ENCODE measurements at places on chromosomes 7 and 10. TPM values are rescaled to one million over a fixed set of nuclear protein-coding genes. Genes with fewer than 3 reads are reported as not detected.

KLHDC10 gene
- 25.9 TPM for total RNA-seq

DNA sequence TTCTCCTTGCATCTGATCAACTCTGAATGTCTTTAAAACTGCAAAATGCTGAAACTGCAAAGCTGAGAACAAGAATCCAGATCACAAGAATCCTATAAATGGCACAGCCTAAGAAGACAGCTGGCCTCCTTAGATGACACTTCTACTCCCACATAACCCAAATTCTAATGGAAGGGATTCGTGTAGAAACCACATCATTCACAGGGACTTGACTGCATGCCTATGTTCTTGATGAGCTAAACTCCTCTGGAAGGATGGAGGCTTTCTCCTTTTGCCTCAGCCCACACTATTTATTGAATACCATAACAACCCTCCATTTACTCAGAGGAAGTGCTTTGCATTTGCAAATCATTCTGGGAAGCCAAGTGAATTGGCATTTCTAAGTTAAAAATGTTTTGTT, 252.5 kb upstream of the VWC2 start:
- no peaks in the 10 kb centered on the region for H3K4me1 ChIP-seq
- DNase-seq: no peak
- H3K27me3 ChIP-seq: no peaks in the 10 kb centered on the region
- H3K4me3 ChIP-seq: no peak overlapping the region

- H3K4me1 ChIP-seq: peaks cover 44% of the 10 kb centered on the region
- H3K27me3 ChIP-seq: no peaks in the 10 kb centered on the region
- H3K36me3 ChIP-seq: peaks cover 9% of the 10 kb centered on the region
- DNase-seq: no peak
Measured at GRCh38 chr10:95221124-95221523, 27.1 kb downstream of the ACSM6 start.

GBX1 gene
- total RNA-seq: not detected

PHF14 gene
- 11.4 TPM for total RNA-seq

SPAG6 gene
- total RNA-seq: not detected

- H3K4me1 ChIP-seq: no peaks in the 10 kb centered on the region
- H3K36me3 ChIP-seq: no peaks in the 10 kb centered on the region
- peaks cover under 1% of the 10 kb centered on the region for H3K27me3 ChIP-seq
- H3K27ac ChIP-seq: no peak overlapping the region
- no peak overlapping the region for H3K4me3 ChIP-seq
Measured at GRCh38 chr10:99207340-99207739, 28.3 kb downstream of the HPSE2 start.

GRCh38 chr7:49327155-49327554, 402.8 kb downstream of the CDC14C start:
- H3K36me3 ChIP-seq: no peaks in the 10 kb centered on the region
- no peak overlapping the region for H3K4me3 ChIP-seq
- DNase-seq: no peak
- no peak overlapping the region for H3K27ac ChIP-seq
- H3K4me1 ChIP-seq: no peaks in the 10 kb centered on the region
- H3K27me3 ChIP-seq: no peaks in the 10 kb centered on the region

GRCh38 chr10:28920091-28920490, 242.8 kb downstream of the BAMBI start:
- H3K4me1 ChIP-seq: peaks cover 9% of the 10 kb centered on the region
- H3K4me3 ChIP-seq: no peak overlapping the region
- no peak for DNase-seq
- H3K36me3 ChIP-seq: no peaks in the 10 kb centered on the region
- H3K27me3 ChIP-seq: peaks cover 3% of the 10 kb centered on the region
- H3K27ac ChIP-seq: no peak overlapping the region

DNA sequence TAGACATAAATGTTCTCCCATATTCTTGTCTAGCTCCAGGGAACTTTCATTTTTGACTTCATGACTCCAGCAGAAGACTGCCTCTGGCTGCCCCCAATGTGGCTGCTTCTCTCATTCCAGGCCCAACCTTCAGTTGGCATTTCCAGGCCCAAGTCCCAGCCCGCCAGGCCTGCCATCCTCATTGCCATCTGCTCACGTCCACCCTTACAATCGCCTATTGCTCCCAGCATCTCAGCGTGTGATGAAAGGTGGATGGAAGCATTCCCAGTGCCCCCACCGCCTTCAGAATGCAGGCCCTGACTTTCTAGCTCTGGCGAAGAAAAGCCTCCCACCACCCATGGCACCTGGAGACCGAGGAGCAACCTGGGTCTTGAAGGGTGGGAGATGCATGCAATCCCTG, 132.1 kb upstream of the LANCL2 start:
- no peak overlapping the region for H3K4me3 ChIP-seq
- DNase-seq: no peak
- H3K36me3 ChIP-seq: peaks cover 18% of the 10 kb centered on the region
- peaks cover 10% of the 10 kb centered on the region for H3K4me1 ChIP-seq

TLX1 gene
- total RNA-seq: not detected

SUN3 gene
- total RNA-seq: 1.1 TPM

UCN3 gene
- not detected for total RNA-seq

CHST15 gene
- 8.3 TPM for total RNA-seq

DNA sequence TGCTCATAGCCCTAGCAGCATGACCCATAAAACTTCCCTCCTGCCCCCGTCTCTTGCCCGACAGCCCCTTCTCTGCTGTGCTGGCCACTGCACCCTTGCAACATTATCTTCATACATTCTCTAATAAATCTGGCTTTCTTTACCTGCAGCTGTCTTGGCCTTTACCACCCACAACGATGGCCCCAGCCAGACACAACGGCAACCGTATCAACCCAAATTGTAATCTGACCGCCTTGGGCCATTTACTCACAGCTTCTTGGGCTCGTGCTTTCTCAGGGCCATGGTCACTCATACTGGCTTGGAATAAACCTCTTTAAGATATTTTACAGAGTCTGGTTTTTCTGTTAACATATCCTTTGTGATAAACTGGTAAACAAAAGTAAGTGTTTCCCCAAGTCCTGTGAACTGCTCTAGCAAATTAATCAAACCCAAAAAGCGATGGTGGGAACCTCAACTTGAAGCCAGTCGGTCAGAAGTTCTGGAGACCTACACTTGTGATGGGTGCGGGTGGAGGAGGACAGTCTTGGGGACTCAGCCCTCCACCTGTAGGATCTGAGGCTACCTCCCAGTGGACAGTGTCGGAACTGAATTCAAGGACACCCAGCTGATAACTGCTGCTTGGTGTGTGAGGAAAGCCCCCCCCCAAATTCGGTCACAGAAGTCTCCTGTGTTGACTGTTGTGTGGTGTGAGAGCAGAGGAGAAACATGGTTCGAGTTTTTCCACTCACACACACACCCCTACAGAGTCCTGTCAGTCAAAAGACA, 87.6 kb upstream of the ATP6V0A4 start:
- H3K4me1 ChIP-seq: peaks cover 19% of the 10 kb centered on the region
- H3K36me3 ChIP-seq: no peaks in the 10 kb centered on the region
- DNase-seq: no peak
- no peak overlapping the region for H3K27ac ChIP-seq
- no peak overlapping the region for H3K4me3 ChIP-seq

ZCWPW1 gene
- 0.94 TPM for total RNA-seq

DNA sequence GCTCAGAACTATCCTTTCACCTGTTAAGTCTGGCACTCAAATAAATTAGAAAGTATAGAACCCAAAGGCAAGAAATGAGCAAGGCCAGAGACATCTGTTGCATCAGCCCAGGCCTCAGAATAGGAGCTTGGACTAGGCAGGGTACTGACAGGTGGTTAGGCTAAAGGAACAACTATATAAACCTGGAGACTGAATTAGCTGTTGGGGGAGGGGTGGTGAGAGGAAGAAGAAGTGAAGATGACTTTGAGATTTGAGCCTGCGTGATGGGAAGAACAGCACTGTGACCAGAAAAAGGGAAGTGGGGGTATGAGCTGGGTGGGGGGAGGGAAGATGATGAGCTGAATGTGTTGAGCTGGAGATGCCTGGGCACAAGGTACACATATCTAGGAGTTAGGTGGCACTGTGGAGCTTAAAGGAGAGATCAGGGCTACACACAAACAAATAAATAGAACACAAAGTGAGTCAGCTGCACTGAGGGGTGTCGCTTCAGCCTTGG, 244.7 kb downstream of the PTEN start:
- H3K4me1 ChIP-seq: peaks cover 41% of the 10 kb centered on the region
- no peaks in the 10 kb centered on the region for H3K27me3 ChIP-seq
- no peaks in the 10 kb centered on the region for H3K36me3 ChIP-seq
- H3K4me3 ChIP-seq: no peak overlapping the region
- no peak overlapping the region for H3K27ac ChIP-seq
- no peak for DNase-seq

GRCh38 chr7:15725051-15725450, 38.6 kb upstream of the MEOX2 start:
- no peaks in the 10 kb centered on the region for H3K27me3 ChIP-seq
- no peak overlapping the region for H3K4me3 ChIP-seq
- DNase-seq: no peak
- H3K36me3 ChIP-seq: no peaks in the 10 kb centered on the region
- no peak overlapping the region for H3K27ac ChIP-seq

GRCh38 chr7:74138945-74139843, 35.0 kb upstream of the EIF4H start:
- H3K36me3 ChIP-seq: no peaks in the 10 kb centered on the region
- no peak overlapping the region for H3K27ac ChIP-seq
- no peak for DNase-seq
- peaks cover 7% of the 10 kb centered on the region for H3K4me1 ChIP-seq

DNA sequence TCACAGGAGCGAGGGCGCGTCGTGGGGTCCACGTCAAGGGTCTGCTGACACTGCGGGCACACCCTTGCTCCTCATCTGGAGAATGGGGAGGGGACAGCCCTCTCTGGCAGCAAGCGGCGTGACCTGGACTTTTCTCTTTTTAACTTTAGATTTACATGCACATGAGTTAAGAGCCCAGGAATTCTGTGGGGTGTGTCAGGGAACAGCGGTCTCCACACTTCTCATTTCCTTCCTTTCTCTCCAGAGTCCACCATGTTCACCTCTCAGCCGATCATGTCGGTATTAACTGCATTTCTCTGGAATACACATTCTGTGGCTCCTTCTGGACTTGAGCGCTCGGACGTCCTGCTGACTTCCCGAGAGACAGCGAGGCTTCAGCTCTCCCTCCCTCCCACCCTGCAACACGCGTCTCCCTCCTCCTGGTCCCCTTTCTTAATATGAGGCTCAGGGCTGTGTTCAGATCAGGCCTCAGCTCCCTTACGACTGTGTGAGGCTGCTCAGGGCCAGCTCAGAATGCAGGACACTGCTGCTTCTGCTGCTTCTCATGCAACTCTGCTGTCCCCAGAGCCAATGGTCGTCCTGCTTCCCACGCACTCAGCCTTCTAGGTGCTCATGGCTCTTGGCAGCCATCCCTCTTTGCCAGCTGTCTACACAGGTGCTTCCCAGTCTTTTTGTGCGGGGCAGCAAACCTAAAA, 261.3 kb downstream of the ELFN1 start:
- H3K27ac ChIP-seq: no peak overlapping the region
- peaks cover 7% of the 10 kb centered on the region for H3K4me1 ChIP-seq
- peaks cover 24% of the 10 kb centered on the region for H3K36me3 ChIP-seq
- H3K4me3 ChIP-seq: no peak overlapping the region

DNA sequence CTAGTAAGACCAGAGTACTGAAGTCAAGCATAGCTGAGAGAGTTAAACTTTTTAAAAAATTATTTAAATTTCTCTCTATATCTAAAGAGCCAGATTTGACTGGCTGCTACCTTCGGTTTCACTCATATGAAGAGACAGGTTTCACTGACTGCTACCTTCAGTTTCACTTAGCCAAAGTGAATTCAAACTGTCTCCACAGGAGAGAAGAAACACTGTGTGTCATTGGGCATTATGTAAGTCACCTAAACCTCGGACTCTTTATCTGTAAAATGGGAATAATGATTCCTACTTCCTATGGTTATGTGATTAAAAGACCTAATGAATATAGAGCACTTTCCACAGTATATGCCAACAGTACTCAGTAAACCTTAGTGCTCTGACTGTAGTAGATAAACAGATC, 41.6 kb upstream of the MET start:
- H3K27ac ChIP-seq: no peak overlapping the region
- H3K4me3 ChIP-seq: no peak overlapping the region
- H3K4me1 ChIP-seq: peaks cover 48% of the 10 kb centered on the region
- no peaks in the 10 kb centered on the region for H3K36me3 ChIP-seq
- peaks cover 6% of the 10 kb centered on the region for H3K27me3 ChIP-seq

PIK3AP1 gene
- not detected for total RNA-seq

CD36 gene
- 2.3 TPM for total RNA-seq

GRCh38 chr10:133133471-133134231, 26.4 kb upstream of the KNDC1 start:
- H3K4me3 ChIP-seq: no peak overlapping the region
- H3K36me3 ChIP-seq: no peaks in the 10 kb centered on the region
- DNase-seq: no peak
- H3K4me1 ChIP-seq: no peaks in the 10 kb centered on the region

- H3K4me3 ChIP-seq: no peak overlapping the region
- peaks cover 11% of the 10 kb centered on the region for H3K36me3 ChIP-seq
- DNase-seq: no peak
- no peaks in the 10 kb centered on the region for H3K27me3 ChIP-seq
- no peaks in the 10 kb centered on the region for H3K4me1 ChIP-seq
- H3K27ac ChIP-seq: no peak overlapping the region
Measured at GRCh38 chr7:71488308-71488707, 356.4 kb downstream of the GALNT17 start.
